ENCODE measurements at places on chromosomes 4 and X. TPM values are rescaled to one million over a fixed set of nuclear protein-coding genes. Genes with fewer than 3 reads are reported as not detected.

The KLHL15 gene
- total RNA-seq = 3.4 TPM

The ARHGAP36 gene
- total RNA-seq = not detected

The CPE gene
- 1.9 TPM for total RNA-seq

The FGFR3 gene
- 1.2 TPM for total RNA-seq

The SSX2 gene
- not detected for total RNA-seq

The NOX1 gene
- not detected for total RNA-seq
